ENCODE measurements at places on chromosomes 1 and 21. TPM values are rescaled to one million over a fixed set of nuclear protein-coding genes. Genes with fewer than 3 reads are reported as not detected.

Gene TDRD5
- total RNA-seq: not detected

Gene NKAIN1
- not detected for total RNA-seq

Gene DIRAS3
- total RNA-seq: 5.4 TPM

Gene CELA2B
- not detected for total RNA-seq

Gene NSUN4
- total RNA-seq: 17.3 TPM

Gene PLXNA2
- total RNA-seq: 91.6 TPM

Gene TPTE
- not detected for total RNA-seq

Gene SPATA17
- total RNA-seq: 0.07 TPM

Gene FAM177B
- not detected for total RNA-seq

Gene OSBPL9
- 75.2 TPM for total RNA-seq

GRCh38 chr21:38354231-38354630 is 97.4 kb downstream of the KCNJ15 start:
- no peak for DNase-seq

- DNase-seq: no peak
Observed at GRCh38 chr1:35807614-35808449, at the start of gene AGO4. Gene AGO4 (plus strand): TSS chr1:35808016. CDS start chr1:35808417, 401 bp downstream.

GRCh38 chr1:68051475-68051874 is 1.0 kb upstream of the DIRAS3 start:
- DNase-seq: peak; percentile 43

DNA sequence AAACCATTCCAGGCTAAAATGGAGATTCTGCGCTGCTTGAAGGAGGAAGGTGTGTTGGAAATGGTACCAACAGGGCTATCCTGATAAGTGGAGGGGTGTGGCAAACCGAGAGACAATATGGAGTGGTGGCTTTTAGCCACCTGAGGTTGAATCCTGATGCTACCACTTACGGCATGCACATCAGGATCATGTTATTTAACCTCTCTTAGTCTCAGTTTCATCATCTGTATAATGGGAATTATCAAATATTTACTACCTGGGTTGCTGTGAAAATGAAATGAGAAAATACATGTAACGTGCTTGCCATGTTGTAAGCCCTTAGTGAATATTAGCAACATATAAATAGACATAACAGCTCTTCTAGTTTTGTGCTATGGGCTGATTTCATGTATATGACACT is 117.1 kb downstream of the TBX19 start:
- DNase-seq: no peak

GRCh38 chr1:26021647-26022403 is at the start of gene EXTL1:
Gene EXTL1 (plus strand): TSS chr1:26021775. CDS start chr1:26022647, 872 bp downstream.
- DNase-seq: no peak

GRCh38 chr21:33265664-33266049 is 510 bp upstream of the IL10RB start:
- DNase-seq: no peak

GRCh38 chr1:226945858-226946245 is 5.8 kb downstream of the COQ8A start:
- DNase-seq: no peak

GRCh38 chr21:33433425-33434114 is 30.4 kb downstream of the IFNGR2 start:
- no peak for DNase-seq

DNA sequence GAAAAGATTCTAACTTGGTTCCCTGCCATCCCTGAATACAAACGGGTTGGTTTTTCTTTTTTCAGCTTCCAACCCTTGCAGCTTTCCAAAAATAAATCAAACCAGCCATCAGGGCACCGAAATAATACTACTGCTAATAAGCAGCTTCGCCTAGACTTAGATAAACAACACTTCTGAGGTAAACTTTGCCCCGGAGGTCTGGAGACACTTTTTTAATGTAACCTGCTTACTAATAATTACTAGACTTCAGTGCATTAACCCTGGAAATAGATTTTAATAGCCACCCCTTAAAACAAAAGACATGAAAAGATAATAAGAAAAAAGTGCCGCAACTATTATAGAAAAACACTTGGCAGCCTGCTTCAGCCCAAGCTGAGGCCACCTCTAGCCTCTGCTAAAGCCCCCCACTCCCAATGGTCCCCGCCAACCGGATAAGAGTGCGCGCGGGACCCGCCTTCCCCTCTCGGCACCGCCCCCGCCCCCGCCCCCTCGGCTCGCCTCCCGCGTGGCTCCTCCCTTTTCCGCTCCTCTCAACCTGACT is 405 bp upstream of the GADD45A start:
- no peak for DNase-seq

DNA sequence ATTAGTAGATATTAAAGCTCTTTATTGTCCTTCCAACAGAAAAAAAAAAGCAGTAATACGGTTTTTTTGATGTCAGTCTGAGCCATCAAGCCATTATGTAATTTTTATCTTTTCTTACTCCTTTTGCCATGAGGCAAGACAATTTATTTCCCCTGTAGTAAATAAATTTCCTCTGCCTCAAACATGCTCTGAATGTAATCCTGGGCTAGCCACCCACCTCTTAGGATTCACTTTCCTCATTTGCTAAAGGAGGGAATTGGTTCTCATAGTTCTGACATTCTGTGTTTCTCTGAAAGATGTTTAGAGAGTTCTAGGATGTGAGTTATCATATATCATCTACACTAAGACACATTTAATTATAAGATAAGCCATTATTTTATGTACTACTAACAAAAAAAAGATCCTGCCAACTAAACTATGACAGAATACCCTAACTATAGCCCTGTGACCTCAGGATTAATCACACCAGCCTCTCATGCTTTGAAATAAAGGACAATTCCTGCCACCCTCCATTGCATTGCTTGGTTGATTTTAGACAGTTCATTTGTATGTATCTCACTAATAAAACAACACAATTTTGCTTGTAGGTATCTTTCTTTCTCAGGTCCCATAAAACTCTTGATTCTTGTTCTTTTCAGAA is 34.0 kb upstream of the RAP1A start:
- DNase-seq: no peak

GRCh38 chr1:184588701-184589100 is 166.0 kb downstream of the EDEM3 start:
- no peak for DNase-seq

- no peak for DNase-seq
Observed at GRCh38 chr1:90411185-90411584, 305.9 kb downstream of the BARHL2 start.

GRCh38 chr1:91689641-91690481 is 189.2 kb downstream of the CDC7 start:
- DNase-seq: peak; percentile 52

- DNase-seq: no peak
Observed at GRCh38 chr1:69567652-69568420, at the start of gene LRRC7. Gene LRRC7 (plus strand): TSS chr1:69567922. CDS start chr1:69568640, 718 bp downstream.

DNA sequence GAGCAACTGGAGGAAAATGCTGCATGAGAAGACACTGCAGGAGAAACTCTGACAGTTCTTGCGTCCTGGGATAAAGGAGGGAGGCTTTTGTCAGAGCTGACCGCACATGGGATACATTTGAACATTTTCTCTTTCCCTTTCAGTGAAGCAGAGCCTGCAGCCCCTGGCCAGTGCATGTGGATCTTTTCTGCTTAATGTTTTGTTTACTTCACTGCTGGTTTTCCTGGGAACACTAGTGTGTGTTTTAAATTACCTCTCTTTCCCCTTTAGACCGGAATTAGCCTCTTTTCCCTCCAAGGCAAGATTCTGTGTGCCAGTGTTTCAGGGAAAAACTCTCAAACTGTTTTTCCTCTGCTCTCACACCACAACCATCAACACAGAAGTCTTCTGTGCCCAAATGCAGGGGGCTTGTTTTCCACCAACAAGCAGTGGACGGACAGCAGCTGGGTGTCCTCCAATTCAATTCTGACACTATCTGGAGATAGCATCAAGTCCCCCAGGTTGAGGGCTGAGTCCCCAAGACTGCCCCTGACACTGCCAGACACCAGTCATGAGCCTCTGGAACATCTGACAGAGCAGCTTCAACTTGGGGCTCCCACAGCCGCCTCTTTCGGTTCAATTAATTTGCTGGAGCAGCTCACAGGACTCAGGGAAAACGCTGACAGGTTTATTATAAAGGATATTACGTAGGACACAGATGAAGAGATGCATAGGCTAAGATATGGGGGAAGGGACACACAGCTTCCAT is 136.2 kb downstream of the RHOU start:
- no peak for DNase-seq

GRCh38 chr1:234696148-234696576 is 86.2 kb upstream of the IRF2BP2 start:
- DNase-seq: no peak

GRCh38 chr1:225207791-225208190 is 220.0 kb downstream of the LBR start:
- no peak for DNase-seq

DNA sequence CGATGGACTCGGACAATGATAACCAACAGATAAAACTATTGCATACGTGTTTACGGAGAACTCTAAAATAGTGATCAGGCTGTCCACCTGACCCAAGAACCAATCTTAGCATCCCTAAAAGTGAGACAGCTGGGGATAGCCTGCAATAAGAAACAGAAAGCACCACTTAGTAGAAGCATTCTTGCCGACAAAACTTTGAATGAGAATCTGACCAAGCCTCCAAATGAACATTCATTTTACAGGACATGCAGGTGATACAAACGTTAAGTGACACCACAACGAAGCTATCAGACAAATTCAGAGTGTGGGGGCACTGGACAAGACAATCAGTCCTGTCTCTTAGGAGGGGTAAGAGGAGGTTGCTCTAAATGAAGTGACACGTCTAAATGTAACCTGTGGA is 1.2 kb downstream of the PSMG1 start:
- DNase-seq: no peak

GRCh38 chr1:64754173-64754572 is 9.3 kb downstream of the RAVER2 start:
- no peak for DNase-seq

DNA sequence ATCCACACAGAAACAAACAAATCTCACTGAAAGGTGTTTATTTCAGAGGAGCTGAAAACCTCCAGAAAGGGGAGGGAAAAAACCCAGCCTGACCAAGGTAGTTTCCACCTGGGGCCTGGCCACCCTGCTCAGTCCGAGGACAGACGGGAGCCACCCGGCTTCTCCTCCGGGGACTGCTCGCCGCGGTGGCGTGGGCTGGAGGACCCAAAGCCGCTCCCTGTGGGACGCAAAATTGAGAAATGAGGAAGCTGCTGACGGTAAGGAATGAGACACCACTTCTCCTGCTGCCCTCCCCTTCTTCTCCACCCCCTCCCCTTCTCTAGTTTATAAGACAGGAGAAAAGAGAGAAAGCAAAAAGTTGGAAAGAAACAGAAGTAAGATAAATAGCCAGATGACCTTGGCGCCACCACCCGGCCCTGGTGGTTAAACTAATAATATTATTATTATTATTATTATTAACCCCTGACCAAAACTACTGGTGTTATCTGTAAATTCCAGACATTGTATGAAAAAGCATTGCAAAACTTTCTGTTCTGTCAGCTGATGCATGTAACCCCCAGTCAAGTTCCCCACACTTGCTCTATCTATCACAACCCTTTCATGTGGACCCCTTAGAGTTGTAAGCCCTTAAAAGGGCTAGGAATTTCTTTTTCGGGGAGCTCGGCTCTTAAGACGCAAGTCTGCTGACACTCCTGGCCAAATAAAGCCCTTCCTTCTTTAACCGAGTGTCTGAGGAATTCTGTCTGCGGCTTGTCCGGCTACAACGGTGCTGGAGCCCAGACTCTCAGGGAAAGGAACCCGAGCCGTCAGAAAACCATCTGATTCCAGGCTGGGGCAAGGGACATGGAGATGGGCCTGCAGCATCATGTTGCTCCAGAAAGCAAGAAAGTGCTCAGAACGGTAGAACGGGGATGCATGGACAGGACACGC is 12.5 kb downstream of the ITGB2 start:
- DNase-seq: no peak

DNA sequence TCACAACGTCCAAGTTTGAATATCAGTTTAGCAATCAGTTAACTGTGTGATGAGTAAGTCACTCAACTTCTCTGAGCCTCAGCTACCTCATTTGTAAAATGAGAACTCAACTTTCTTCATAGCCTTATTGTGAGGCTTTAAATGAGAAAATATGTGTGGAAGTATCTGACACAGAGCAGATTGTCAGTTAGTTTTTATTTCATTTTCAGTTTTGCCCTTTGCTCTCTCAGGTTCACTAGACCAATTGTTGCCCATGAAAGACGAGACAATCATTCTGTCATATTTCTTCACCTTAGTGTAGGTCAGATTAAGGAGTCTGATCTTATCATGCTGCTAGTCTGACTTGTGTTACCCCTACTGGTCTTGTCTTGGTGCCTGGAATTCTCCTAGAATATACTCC is 232.8 kb upstream of the PTBP2 start:
- DNase-seq: no peak

DNA sequence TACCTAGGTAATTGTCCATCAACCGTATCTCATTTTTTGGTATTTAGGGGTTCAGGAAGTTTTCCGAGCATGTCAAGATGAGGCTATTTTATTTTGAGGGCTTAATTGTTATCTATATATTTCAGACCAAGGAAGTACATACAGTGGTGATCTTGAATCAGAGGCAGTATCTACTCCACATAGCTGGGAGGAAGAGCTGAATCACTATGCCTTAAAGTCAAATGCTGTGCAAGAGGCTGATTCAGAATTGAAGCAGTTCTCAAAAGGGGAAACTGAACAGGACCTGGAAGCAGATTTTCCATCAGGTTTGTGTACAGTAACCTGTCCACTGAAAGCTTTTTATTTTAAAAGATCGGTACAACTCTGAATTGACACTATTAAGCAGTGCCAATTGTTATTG is 130.2 kb downstream of the ZMYM4 start:
- DNase-seq: no peak

DNA sequence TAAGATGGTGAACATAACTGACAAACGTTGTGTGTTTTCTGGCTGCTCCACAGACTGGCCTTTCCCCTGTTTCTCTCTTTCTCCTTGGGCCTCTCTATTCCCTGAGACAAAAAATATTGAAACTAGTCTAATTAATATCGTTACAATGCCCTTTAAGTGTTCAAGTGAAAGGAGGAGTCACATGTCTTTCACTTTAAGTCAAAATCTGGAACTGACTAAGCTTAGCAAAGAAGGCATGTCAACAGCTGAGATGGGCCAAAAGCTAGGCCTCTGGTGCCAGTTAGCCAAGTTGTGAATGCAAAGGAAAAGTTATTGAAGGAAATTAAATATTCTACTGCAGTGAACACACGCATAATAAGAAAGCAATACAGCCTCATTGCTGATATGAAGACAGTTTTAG is 32.2 kb upstream of the FCRL3 start:
- no peak for DNase-seq

DNA sequence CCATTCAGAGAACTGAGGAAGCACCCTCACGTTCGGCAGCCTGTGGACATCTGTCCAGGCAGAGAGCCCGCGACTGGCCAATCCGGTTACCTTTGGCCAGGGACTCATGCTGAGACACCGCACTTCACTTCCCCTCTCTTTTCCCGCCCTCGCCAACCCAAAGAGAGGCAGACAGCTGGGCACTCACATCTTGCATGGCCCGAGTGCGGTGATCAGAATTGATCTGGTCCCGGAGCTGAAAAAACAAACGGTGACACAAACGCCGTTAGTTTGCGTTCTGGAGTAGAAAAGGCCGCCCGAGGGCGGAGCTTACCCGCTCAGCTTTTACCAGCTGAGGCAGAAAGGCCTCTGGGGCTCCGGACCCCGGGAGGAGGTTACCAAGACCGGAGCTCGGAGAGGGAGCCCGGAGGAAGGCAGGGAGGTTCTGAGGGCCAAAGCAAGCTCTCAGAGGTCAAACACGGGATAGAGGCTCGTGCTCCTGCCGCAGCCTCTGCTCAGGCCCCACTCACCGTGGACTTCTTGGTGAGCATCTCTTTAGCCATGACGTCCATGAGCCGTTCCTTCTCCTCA is 376 bp downstream of the SF3A3 start:
- DNase-seq: no peak

Measured in pulmonary artery endothelial cell (primary cell).